Stimulated activated CD8-positive, alpha-beta memory T cell treated with anti-CD3 and anti-CD28 coated beads, Interleukin-7, amount 100 ng/mL, for 24 hours (primary cell): ENCODE measurements at places on chromosomes 6 and 20.

GRCh38 chr20:3904857-3905256 is 15.7 kb downstream of the PANK2 start:
- DNase-seq, result no peak

GRCh38 chr20:53934421-53935343 is 135.7 kb downstream of the BCAS1 start:
- no peak for DNase-seq

DNA sequence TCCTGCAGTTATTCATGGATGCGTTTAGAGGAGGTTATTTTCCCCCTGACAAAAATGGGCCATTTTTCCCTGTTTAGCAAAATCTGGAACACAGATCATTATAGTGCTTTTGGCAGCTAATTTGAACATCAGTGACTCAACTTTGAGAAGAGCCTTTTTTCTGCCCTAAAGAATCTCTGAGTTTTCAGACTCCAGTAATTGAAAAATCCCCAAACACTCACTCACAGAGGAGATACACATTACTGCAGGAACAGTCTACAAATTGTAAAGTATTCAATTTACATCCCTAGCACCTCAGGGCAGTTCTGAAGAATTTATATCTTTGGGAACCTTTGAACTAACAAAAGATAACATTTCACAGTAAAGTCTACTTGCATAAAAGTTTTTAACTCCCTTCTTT is 966.6 kb upstream of the SLC35B3 start:
- DNase-seq, result no peak

- no peak for DNase-seq
Observed at GRCh38 chr20:3162080-3162611, 2.5 kb upstream of the FASTKD5 start.
